ENCODE measurements at places on chromosomes 6 and 20. TPM values are rescaled to one million over a fixed set of nuclear protein-coding genes. Genes with fewer than 3 reads are reported as not detected.

- DNase-seq: no peak
These were observed 81.4 kb downstream of the CTNNBL1 start for GRCh38 chr20:37775200-37775599.

PDYN gene
- not detected for total RNA-seq

DNA sequence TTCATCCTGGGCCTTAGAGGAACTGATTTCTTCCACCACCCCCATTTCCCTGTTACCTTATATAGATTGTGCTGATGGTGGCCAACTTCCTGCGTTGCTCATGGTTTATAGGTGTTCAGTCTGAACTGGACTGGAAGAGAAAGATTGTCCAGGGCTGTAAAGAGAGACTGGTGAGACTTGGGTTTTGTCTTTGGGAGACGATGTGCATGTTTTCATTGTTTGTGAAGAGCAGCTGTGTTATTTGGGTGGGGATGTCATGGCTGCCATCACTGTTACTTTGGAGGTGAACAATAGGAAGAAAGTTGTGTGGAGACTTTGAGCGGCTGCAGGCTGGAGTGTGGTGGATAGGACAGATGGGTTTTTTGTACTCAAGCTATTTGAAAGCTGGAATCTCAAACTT is 15.6 kb upstream of the MPC1 start:
- DNase-seq: no peak

GRCh38 chr20:49853640-49854039 is 41.0 kb downstream of the SLC9A8 start:
- DNase-seq: no peak

SPO11 gene
- not detected for total RNA-seq

DNA sequence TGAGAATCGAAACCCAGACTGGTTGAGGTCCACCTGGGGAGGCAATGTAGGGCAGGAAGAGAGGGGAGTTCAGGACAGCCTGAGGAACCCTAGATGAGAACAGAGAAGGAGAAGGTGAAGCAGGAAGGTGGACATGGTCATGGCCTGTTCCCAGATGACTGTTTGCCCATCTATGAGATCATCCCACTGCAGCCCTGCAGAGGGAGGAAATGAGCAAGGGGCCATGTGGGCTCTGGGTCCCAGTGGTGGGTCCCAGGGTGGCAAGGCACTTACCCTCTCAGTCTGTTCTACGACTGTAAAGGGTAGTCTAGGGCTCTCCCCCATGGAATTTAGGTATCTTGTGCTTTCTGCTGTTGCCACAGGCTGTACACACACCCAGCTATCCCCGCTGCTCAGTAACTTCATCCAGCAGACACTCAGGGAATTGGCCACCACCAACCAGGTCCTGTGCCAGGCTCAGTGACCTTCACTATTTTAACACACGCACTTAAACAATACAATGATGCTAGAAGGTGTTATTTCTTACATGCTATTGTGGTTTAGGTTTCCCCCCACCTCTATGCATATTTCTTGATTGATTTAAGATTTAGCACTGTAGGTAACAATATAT is 89.8 kb downstream of the TOX2 start:
- no peak for DNase-seq

MLN gene
- total RNA-seq: not detected

DNA sequence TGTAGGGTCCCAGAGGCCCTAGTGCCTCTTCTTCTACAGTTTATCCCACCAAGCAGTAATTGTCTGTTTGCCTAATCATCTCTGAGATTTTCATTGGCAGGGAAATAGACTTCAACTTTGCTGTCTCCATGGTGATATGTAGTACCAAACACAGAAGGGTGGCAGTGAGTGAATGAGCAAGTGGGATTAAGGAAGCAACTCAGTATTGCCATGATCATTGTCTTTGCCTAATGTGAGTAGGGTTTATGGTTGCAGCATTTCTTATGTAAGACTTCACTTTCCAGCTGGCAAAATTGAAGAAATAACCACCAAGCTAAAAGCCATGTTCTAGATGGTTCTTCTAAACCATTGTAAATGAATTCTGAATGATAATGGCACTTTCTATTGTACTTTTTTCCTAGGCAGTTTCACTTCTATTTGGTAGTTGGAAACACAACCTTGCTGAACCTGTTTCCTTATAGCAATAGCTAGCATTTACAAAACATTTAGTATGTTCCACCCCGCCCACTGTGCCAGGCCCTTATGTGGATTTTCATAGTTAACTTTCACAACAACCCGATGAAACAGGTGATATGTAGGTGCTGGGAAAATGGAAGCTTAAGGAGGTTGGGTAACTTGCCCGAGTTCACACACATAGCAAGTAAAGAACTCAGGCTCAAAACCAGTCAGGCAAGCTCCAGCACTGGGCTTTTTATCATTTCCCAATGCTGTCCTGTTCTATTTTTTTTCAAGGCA is 32.0 kb downstream of the ZC2HC1B start:
- no peak for DNase-seq

- no peak for DNase-seq
These were observed 9.5 kb upstream of the SLC17A3 start for GRCh38 chr6:25883536-25883935.

GRCh38 chr6:23091795-23092194 is 522.4 kb downstream of the HDGFL1 start:
- DNase-seq: no peak

TRIM10 gene
- total RNA-seq: not detected

- no peak for DNase-seq
These were observed 40.6 kb upstream of the SAMD5 start for GRCh38 chr6:147467886-147468285.

PLCB4 gene
- total RNA-seq: 0.06 TPM

DNA sequence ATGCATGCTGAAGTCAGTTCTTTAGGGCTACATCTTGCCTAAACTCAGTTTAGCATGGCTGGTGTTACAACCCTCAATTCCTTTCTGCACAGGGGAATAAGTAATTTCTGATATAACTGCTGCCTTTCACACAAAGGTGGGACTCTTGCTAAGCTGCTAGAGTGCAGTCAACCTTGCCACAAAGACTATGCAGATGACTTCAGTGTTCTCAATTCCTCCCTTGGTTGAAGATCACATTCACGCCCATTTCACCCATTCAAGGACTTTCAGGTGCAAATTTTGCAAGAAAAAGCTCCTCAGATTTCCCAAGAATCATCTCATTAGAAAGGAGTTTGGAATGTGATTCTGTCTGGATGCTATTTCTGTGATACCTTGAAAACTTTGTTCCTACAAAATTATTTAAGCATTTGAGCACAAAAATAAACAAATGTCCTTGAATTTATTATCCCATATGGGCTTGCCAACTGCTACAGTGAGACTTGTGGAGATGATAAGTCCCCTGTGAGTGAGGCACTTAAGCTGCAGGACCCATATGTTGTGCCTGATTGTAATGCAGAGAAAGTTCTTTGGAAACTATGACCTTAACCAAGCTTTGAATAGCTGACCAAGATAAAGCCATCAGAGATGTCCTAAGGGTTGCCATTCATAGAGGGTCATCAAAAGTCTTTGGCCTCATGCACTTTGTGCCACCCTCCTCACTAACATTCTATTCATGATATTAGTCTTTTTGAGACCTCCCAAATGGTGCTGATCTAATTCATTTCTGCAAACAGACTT is 111.8 kb downstream of the PLCB4 start:
- no peak for DNase-seq

RIPPLY2 gene
- not detected for total RNA-seq

GRCh38 chr6:136989571-136990241 is 55.1 kb downstream of the IL20RA start:
- no peak for DNase-seq

CGA gene
- total RNA-seq: not detected

- no peak for DNase-seq
These were observed 371.6 kb downstream of the BCKDHB start for GRCh38 chr6:80478030-80478429.

DNA sequence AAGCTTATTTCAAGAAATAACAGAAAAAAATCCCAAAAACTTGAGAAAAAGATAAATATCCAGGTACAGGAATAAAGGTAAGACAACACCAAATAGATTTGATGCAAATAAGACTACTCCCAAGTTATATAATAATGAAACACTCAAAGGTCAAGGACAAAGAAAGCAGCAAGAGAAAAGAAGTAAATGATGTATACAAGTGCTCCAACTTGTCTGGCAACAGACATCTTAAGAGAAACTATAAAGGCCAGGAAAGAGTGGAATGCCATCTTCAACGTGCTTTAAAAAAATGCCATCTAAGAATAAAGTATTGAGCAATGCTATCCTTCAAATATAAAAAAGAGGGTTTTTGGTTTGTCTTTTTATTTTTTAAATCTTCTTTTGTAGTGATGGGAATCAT is 54.2 kb downstream of the REV3L start:
- DNase-seq: no peak

GJA10 gene
- total RNA-seq: not detected

- no peak for DNase-seq
These were observed 44.2 kb downstream of the AKAP12 start for GRCh38 chr6:151284012-151284411.

DNA sequence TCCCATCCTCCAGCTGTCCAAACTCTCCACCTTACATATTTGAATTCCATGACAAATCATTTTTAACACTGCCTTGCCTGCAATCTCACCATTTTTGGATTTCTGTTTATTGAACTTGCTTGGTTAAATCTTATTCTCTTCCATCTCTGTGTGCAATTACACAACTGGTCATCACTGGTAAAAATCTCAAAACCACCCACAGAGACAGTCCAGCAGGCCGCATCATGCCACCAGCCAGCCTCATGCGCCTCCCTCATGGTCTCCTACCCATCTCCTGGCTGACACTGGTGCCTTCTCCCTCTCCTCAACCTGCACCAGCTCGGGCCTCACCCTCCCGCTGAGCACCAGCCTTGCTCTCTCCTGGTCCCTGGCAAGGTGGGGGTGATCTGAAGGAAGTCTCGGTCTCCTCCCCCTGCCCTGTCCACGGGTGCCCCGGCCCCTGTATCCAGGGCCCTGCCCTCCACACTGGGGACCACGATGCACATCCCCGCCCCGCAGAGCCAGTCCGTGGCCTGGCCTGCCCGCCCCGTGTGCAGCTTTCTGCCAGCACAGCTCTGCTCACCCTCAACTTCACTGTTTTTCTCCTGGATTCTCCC is 92.0 kb downstream of the THBS2 start:
- DNase-seq: no peak

GRCh38 chr6:43285832-43286231 is 12.2 kb upstream of the SLC22A7 start:
- DNase-seq: no peak

DNA sequence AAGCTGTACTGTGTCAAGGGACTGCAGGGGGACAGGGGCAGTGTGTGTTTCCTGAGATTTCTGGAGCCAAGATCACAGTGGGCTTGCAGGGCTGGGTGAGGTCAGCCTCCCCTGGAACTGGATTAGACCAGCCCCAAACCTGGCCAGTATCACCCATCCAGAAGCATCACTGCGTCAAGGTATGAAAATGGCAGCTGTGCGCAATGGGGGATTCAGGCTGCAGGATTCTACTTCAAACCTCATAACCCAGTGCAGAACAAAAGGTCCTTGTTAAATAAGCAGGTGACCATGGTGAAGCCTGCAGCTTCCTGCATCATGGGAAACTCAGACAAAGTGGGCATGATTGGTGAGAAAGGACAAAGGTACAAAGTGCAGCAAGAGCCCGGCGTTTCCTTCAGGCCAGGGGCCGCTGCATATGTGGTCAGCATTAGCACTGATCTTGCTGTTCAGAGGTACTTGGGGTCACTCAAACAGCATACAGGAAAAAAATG is 33.4 kb downstream of the TRAF3IP2 start:
- DNase-seq: no peak

DNA sequence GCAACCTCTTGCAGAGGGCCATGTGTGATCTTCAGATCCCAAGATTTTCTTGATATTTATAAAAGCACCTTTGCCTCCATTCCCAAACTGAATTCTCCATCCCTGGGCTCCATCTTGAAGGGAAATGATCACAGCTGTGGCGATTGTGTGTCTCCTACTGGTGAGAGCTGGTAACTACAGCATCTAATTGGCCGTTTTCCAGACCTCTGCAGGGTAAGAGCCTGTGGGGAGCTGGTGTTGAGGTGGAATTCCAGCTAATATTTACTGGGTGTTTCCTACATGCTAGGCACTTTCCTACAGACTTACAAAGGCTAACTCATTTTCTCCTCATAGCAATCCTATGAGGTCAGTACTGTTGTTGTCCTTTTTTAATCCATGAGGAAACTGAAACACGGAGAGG is 59.2 kb upstream of the FNDC1 start:
- no peak for DNase-seq

GRCh38 chr6:170007468-170008293 is 256.3 kb downstream of the ERMARD start:
- DNase-seq: no peak

- no peak for DNase-seq
These were observed 18.4 kb upstream of the AKAP7 start for GRCh38 chr6:131116755-131117360.

CAPN11 gene
- 1.5 TPM for total RNA-seq

- no peak for DNase-seq
These were observed 15.1 kb downstream of the KIF13A start for GRCh38 chr6:17972074-17972952.

- no peak for DNase-seq
These were observed 557.3 kb upstream of the CITED2 start for GRCh38 chr6:139931747-139932146.

GSTA2 gene
- not detected for total RNA-seq

DNA sequence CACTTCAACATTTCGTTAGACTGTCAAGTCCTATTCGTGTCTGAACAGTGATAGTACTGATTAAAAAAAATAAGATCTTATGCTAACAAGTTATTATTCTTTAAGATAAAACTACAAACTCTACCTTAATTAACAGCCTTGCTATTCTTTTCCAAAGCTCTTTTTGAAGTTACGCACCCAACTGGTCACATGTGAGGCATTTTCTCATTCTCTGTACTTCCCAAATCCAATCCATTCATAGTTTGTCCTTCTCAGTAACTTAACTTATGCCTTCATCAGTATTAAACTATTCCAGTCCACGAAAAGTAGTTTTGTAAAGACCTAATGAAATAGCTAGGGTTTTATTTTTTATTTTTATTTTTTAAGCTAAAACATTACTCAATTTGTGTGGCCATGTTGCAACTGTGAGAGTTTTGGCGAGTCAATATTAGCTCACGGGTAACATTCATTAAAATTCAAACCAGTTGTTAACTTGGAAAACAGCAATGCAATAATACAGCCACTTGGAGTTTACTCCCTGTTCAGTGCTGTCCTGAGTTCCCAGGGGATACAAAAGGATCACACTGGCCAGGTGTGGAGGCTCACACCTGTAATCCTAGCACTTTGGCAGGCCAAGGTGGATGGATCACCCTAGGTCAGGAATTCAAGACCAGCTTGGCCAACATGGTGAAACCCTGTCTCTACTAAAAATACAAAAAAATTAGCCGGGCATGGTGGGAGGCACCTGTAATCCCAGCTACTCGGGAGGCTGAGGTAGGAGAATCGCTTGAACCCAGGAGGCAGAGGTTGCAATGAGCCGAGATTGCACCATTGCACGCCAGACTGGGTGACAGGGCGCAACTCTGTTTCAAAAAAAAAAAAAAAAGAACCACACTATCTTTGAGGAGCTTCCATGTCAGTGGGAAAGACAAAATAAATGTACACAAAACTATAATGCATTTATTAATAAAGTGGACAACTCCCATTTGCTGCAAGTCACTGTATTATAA is 27.9 kb upstream of the EEF1A1 start:
- DNase-seq: no peak

FAM209B gene
- 3.9 TPM for total RNA-seq

- DNase-seq: no peak
These were observed 245.1 kb downstream of the FOXA2 start for GRCh38 chr20:22339091-22339881.

GRCh38 chr20:19706463-19706862 is 51.6 kb upstream of the RIN2 start:
- no peak for DNase-seq

All from CD4-positive, alpha-beta T cell (primary cell).